OCI-LY7 (cell line): ENCODE measurements at places on chromosomes 2 and 18.

DNA sequence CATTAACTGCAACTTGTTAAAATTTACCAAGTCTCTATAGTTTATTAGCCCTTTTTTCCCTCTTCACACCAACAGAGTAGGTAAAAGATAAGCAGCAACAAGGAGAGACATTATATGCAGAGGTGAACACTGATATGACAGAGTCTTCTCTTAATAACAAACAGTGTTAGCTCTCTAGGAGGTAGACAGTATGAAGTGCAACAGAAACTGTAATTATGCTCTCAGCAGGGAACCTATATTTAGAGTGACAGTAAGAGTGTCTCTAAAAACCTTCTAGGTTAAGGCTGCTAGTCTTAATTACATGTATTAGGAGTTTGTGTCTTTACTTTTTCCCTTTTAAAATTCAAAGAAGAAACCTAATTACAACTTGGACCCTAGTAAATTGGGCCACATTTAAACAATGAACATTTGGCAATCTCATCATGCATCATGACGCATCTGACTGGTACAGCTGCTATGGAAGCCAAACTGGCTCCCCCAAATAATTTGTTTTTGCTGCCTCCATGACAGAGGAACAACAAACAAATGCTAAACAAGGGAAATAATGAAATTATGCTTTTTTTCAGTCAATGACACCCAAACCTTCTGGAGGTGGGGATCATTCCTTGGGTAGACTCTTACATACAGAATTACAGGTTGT lies 69.9 kb upstream of the MMADHC start:
- no peak for DNase-seq

DNA sequence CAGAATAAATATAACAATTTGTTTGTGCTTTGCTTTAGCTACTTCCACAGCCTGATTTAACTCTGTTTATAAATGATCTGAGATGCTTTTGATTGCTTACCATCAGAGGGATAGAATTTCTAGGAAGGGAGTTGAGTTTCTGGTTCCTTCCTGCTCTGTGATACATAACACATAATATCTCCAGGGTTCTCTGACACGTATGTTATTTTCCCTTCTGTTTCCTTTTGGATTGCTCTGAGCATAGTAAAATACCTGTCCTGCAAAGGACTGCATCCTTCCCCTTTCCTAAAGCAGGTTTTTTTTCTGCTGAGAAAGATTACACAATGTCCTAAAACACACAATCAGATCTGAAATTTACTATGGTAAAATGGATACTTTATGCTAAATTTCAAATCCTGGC lies 76.1 kb downstream of the CABYR start:
- DNase-seq = no peak

DNA sequence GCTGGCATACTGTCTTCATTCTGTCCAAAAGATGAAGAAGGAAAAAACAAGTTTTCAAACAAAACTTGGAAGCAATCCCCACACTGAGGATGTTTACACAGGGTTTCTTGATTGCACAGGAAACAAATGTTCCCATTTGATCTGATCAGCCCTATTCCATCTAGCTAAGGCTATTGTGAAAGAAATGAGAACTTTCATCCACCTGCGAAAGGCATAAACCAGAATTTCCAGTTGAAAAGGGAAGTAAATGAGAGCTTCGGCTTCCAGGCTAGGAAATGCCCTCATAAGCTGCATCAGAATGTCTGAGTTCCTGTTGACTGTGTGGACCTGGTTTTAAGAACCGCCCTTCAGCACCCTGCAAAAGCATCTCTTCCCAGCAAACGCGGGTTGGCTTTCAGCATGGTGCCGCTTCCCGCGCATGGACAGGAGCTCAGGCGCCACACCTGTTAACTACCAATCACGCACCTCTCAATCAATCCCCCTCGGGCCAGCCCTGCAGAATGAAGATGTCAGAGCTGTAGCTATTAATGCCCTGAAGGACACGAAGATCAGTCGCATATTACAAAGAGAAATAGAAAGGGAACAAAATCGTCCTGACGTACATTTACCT lies 850.4 kb downstream of the GALR1 start:
- no peak for DNase-seq

DNA sequence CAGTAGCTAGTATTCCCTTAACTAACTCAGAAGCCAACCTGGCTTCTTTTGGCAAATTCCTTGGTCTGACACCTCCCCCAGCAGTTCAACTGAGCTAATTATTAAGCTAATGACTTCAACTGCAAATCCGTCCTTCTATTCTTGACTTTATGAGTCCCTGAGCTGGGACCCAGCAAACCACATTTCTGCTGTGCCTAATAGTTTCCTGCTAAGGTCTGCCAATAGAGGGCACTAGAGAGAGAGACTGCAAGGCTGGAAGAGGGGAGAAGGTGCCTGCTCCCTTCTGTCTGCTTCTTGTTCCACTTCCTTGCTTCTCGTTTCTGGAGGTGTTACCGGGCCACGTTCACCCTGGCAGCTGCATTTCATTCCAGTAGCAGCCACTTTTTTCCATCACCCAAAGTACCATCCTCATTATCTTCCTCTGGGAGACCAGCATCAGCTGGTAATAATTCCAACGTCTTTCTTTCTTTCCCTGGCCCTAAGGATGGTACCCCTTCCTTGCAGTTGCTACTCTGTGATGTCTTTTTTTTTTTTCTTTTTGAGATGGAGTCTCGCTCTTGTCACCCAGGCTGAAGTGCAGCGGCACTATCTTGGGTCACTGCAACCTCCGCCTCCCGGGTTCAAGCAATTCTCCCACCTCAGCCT lies 352.0 kb downstream of the TNS1 start:
- DNase-seq = peak; percentile 44

GRCh38 chr18:76573325-76574025 lies 78.4 kb upstream of the ZNF516 start:
- no peak for DNase-seq

DNA sequence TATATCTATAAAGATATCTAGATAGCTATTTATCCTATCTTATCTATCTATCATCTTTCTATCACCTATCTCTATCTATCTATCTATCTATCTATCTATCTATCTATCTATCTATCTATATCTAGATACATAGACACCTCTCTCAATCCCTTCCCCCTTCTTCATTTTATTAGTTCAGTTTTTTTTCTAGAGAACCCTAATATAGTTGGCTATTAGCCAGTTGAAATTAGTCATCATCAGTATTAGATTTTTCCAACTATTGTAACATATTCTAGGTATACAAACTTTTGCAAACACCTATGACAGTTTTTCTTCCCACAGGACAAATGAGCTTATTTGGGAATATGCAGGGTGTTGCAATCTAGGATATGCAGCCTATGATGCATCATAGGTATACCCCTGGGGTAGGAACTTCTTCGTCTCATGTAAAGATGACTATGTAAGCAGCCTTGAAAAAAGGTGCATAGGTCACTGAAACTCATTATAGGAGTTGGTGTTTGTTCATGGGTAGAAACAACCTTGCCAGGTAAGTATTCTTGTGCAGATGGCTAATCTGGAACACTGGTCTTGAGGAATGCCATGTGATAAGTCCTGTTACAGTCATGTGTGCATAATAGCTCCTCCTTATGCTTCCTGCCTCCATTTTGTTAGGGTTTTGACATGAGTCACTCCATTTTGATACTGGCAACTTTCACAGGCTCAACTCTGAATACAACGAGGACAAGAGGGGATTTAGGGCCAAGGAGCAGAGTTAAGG lies 160.7 kb upstream of the ZSWIM2 start:
- no peak for DNase-seq

GRCh38 chr2:113697516-113697915 lies 58.9 kb downstream of the SLC35F5 start:
- DNase-seq = no peak

DNA sequence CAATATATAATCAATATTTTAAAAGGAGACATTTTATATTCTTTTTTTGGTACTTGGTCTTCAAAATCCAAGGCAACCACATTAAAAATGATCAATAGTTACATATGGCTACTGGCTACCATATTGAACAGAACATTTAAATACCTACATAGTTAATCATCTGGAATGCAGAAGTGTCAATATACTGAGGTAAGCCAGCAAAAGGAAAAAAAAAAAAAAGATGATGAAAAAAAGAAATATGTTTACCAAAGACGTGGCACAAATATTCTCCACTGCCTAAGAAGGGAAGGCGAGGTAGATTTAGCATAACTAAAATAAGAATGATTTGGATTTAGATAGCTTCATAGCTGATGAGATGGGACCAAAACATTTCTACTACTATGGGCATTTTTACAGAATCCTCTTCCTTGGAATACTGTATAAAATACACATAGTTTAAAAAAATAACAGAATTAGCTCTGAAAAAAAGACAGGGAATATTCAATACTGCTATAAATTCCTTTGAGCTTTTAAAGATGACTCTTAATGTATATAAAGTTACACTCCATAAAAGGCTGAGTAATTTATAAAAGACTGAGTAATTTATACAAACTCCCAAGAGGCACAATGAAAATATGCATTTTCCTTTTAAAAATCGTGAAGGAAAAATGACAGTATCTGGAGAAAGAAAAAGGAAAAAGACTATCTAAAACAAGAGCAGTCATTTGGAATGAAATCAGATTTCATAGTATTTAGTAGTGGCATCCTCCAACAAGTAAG lies 63.5 kb downstream of the CDH2 start:
- no peak for DNase-seq

GRCh38 chr2:229160180-229160579 lies 110.9 kb downstream of the PID1 start:
- no peak for DNase-seq

- peak; percentile 62 for DNase-seq
These were observed 640 bp downstream of the ROCK2 start for GRCh38 chr2:11343650-11344341.

DNA sequence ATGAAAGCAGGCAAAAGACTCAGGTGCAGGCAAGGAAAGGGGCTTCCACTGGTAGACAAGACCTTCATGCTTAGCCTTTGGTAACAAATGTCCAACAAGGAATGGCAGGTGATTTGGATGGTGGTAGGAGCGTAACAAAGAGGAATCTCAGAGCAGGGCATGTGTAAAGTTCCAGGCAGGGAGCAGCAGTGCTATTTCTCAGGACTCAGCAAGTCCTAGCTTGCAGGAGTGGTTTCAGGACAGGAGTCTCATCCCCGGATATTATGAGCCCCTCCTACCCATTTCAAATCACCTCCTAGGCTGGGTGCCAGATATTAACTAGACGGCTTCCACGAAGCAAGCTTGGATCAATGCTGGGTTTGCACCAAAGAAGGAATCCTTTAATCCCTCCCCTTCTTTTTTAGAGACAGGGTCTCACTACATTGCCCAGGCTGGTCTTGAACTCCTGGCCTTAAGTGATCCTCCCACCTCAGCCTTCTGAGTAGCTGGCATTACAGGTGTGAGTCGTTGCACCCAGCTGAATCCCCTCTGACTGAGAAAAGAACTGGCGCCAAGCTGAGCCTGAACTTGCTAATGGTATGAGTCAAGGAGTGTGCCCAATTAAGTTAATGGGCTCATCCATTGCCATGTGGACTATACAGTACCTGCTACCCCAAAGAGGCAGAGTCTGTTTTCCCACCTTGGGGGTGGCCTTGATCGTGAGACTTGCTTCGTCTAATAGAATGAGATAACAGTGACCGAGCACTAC lies 190.3 kb downstream of the ARL4C start:
- DNase-seq = no peak

- DNase-seq = peak; percentile 14
These were observed 1010.9 kb upstream of the NXPH2 start for GRCh38 chr2:139790807-139791752.

- no peak for DNase-seq
These were observed 179.0 kb downstream of the KLHL29 start for GRCh38 chr2:23563673-23564614.

- DNase-seq = no peak
These were observed 24.6 kb upstream of the SCG2 start for GRCh38 chr2:223626716-223627115.

GRCh38 chr2:197191940-197192322 lies 118.6 kb downstream of the ANKRD44 start:
- DNase-seq = peak; percentile 31

GRCh38 chr18:14943967-14944636 lies 196.1 kb downstream of the ANKRD30B start:
- DNase-seq = no peak

DNA sequence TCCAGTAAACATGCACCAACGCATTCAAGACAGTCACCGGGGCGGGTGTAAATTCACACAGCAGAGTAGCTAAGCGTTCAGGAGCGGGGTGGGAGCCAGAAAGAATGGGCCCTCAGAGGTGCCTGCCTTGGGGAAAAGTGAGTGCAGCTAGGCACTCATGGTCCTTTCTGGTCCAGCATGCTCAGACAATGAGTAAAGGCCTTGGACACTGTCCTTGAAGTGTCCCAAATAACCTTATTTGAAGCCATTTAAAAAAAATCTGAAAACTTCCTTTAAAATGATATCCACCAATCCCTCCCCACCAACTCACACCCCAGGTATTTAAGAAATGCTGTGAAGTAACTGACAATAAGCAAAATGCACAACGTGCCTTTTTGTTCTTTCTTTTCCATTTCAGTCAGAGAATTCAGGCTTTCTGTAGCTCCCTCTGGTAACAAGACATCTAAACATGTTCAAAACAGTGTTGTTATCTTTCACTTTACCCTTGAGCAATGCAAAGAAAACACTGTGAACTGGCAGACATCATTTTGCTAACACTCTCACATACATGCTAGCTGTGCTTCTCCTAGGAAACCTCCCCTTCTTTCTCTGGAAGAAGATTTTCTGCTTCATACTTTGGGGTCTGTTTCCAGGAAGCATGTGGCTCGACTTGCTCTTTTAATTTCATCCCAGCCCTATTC lies 445.1 kb upstream of the SPRED2 start:
- no peak for DNase-seq

- DNase-seq = no peak
These were observed 43.5 kb downstream of the CYP27C1 start for GRCh38 chr2:127176371-127177311.

GRCh38 chr2:235811446-235812184 lies 317.8 kb downstream of the AGAP1 start:
- no peak for DNase-seq

DNA sequence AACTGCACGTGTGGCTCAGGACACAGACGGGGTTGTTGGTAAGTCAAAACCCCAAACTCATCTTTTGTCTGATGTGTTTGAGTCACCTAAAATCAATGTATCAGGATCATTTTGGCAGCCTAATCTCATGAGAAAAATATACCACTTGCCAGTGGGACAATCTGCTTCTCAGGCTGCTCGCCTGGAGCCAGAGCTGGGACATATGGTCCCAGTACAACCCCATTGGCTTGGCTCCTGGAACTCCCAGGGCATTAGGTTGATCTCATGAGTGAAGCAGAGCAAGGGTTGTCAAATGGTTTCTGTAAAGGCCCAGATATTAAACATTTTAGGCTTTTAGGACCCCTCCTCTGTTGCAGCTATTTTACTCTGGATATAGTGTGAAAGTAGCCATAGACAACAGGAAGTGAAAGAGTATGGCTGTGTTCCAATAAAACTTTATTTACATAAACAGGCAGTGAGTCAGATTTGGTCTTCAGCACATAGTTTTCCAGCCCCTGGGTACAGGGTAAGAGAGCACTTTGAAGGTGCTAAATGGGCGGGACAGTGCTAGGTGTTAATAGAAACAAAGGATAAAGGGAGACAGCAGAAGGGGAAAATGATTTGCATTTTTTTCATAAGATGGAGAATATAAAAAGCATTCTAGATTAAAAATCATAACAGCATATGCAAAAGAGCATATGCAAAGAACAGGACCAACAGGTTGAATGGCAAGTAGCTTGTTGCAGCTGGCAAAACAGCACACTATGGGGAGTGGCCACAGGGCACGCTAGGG lies 290.8 kb downstream of the KCNS3 start:
- DNase-seq = no peak

GRCh38 chr2:217703999-217704398 lies 298.8 kb downstream of the TNS1 start:
- DNase-seq = no peak

- no peak for DNase-seq
These were observed 997 bp upstream of the DRC1 start for GRCh38 chr2:26400723-26401122.

- no peak for DNase-seq
These were observed 615.0 kb upstream of the DDX18 start for GRCh38 chr2:117199511-117199910.
